ENCODE measurements at places on chromosomes 7 and 10.
A peak's percentile ranks its signal among the peaks of the same experiment; 100 is the strongest.

DNA sequence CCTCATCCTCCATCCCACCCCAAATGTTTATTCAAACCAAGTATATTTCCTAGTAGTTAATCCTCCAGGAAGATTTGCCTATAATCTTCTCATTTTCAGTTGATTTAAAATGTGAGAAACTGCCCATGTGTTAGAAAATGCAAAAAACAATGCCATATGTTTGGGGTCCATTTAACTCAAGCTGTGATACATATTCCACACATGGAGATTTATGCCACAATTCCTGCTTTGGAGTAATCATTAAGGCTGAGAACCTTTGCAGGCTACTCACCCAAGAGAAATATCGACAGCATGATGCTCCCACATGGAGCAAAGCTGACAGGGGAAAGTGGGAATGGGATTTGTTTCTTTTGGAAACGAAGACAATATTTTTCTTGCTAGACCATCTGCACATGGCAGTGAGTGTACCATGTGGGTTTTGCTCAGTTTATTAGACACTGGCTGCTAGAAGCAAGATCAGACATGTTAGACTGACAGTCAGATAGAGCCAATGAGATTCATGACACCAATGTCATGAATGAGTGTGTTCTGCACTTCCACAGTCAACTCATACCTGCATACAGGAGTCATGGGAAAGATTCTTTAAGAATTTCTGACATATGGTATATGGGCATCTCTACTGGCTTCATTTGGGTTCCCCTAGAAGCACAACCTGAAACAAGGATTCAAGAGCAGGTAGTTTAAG is 3.4 kb upstream of the GRM8 start:
- DNase-seq, result no peak

- DNase-seq, result no peak
These were observed 145.1 kb downstream of the C1GALT1 start for GRCh38 chr7:7327423-7327822.

DNA sequence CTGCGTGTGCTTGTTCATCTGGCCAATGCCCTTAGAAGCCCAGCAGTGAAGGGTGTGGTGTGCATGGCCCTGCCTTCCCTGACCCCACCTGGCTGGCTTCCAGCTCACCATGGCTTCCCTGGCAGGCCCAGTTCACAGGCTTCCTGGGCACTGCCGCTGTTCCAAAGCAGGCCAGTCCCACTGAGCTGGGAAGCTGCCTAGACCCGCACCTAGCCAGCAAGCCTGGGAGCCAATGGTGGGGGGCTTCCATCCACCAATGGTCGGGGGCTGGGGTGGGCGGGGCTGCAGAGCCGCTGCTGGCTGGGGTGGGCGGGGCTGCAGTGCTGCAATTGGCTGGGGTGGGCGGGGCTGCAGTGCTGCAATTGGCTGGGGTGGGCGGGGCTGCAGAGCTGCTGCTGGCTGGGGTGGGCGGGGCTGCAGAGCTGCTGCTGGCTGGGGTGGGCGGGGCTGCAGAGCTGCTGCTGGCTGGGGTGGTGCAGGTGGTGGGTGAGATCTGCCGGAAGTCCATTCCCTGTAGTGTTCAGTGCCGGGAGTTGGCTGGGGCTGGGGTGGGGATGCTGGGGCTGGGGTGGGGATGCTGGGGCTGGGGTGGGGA is 12.4 kb downstream of the CALY start:
- peak; percentile 50 for DNase-seq

- no peak for DNase-seq
These were observed 108.3 kb downstream of the NKX6-2 start for GRCh38 chr10:132677473-132678227.

DNA sequence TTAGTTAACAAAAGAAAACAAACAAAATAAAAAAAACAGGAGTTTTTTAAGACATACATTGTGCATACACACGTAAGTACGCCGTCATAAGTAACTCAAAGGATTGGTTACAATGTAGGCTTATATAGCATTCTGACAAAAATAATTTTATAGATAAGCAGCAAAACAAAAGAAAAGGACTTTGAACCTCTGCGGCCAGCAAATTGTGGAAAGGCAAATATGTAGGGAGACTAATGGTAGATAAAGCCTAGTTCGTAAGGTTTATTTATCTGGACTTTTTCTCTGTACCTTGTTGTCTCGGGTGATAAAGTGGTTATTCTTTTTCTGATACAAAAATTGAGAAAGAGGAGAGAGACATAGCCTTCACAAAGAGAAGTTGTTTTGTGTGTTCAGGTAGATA is 891.9 kb downstream of the CNTNAP2 start:
- no peak for DNase-seq

- DNase-seq, result peak; percentile 20
These were observed at the start of gene WNT2 for GRCh38 chr7:117322741-117323304. TSS of gene WNT2 (minus strand) at chr7:117323058. CDS start at chr7:117322989, 69 bp downstream.

DNA sequence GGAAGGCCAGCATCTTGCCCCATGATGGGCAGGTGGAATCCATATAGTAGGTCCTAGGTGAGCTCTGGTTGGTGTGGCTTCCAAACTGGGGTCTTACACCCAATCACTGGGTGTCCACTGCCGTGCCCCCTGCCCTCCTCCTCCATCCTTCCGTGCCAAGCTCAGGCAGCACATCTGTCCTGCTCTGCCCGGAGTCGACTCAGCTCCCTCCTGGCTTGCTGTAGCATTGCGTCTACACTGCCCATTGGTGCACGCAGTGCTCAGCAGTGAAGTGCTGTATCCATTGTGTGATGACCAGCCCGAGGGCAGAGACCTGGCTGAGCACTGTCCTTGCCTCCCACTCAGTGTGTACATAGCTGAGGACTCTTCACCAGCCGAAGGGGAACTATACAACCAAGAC is 148.4 kb downstream of the ADAM12 start:
- DNase-seq, result no peak

DNA sequence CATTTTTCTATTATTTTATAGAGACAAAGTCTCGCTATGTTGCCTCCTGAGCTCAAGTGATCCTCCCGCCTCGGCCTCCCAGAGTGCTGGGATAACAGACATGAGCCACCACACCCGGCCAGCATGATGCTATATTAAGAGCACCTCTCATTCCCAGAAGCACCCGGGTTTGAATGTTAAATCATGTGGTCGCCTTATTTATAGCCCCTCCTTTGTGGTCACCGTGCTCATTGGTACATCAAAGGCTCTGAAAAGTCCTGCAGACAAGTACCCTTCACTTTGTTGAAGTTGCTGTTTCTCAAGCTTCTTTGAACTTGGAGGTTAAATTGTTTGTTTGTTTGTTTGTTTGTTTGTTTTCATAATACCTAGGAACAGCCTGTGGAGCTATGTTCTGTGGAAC is 40.0 kb downstream of the CLIP2 start:
- no peak for DNase-seq

- no peak for DNase-seq
These were observed 275.1 kb upstream of the NRP1 start for GRCh38 chr10:33609546-33609945.

DNA sequence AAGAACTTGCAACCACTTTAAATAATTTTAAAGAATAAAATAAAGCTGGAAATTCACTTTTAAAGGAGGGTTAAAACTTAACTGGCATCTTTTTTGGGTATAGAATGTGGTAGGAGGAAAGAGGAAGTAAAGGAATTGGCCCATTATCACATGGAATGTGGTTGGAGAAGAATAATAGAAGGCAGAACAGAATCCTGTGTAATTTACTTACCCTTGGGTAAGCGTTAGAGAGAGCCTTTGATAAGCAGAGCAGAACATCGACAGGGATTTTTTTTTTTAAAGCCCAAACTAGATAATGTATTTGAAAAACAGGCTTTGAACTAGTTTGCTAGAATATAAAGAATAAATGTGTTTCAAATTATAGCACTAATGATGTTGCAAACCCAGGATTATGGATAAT is 199.8 kb upstream of the KIAA1217 start:
- no peak for DNase-seq

DNA sequence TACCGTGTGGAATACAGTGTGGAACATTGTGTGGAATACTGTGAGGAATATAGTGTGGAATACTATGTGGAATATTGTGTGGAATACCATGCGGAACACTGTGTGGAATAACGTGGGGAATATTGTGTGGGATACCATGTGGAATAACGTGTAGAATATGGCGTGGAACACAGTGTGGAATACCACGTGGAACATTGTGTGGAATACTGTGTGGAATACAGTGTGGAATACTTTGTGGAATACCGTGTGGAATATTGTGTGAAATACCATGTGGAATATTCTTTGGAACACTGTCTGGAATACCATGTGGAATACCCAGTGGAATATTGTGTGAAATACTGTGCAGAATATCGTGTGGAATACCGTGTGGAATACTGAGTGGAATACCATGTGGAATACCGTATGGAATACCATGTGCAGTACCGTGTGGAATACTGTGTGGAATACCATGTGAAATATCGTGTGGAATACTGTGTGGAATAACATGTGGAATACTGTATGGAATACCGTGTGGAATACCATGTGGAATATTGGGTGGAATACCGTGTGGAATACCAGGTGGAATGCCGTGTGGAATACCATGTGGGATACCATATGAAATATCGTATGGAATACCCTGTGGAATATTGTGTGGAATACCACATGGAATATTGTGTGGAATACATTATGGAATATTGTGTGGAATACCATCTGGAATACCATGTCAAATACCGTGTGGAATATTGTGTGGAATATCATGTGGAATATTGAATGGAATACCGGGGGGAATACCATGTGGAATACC is 133.1 kb upstream of the CHST15 start:
- DNase-seq, result no peak

DNA sequence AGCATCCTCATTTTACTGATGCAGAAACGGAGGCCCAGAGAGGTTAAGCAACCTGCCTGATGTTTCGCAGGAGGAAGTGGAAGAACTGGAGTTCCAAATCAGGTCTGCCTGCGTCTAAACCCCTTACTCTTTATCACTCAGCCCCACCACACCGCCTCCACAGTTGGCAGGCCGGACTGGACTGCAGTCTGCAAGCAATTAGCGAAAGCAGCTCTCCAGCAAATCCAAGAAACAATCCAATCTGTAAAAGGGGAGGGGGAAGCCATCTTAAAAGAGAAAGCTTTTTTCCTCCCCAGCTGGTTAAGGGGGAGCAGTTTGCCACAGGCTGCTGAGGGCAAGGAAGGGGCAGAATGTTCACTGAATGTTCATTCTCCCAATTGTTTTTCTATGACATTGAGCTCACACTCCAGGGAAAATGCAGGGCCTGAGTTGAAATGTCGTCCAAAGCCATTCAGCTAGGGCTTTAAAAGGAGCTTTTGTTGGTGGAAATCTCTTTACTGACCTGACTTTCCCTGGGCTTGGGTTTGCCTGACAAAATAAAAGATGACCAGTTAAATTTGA is 350.1 kb downstream of the RNLS start:
- no peak for DNase-seq

DNA sequence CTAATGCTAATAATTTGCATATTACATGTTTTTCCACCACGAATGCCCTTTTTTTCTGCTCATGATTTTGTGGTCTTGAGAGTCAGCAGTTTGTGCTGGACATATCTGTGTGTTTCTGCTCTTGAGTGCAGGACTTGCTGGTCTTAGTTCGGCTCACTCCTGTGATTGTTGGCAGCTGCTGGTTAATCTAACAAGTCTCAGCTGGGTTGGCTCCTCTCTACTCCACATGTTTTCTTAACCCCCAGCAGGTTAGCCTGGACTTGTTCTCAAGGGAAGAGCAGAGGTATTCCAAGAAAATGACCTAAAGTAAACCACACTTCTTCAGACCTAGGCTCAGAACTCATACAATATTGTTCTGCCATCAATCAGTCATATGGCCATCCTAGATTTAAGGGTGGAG is 1238.9 kb downstream of the XPNPEP1 start:
- DNase-seq, result no peak

- no peak for DNase-seq
These were observed 268.6 kb downstream of the KLF6 start for GRCh38 chr10:3516234-3516922.

DNA sequence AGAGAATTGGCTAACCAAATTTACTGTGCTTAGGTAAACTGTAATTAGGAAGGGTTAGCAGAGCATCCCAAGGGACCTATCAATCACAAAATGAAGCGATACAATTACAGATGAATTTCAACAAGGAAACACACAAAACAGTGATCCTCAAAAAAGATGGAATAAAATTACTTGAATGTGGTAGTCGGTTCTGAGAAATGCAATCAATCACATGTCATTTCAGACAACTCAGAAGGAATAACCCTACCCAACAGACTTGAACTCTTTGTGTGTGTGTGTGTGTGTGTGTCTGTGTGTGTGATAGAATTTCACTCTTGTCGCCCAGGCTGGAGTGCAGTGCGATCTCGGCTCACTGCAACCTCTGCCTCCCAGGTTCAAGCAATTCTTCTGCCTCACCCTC is 43.5 kb downstream of the ST8SIA6 start:
- DNase-seq, result no peak

Data from EL (cell line).